ENCODE measurements at places on chromosomes 7 and 10.

DNA sequence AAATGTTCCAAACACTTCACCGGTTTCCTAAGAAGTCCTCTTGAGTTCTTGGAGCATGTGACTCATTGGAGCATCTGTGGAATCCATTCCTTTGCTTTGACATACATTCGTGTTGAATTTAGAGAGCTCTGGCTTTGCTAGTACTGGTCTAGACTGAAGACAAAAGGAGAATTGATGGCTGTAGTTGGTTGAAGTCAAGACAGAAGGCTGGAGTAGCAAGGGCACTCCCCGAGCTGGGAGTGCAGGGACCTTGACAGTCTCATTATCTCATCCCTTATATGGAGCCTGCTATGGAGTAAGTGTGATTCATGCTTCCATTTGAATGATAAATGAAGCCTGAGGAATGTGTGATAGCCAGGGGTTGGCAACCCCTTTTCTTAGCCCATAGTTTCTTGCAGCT is 1249.1 kb downstream of the TYW1 start:
- no peak for DNase-seq

DNA sequence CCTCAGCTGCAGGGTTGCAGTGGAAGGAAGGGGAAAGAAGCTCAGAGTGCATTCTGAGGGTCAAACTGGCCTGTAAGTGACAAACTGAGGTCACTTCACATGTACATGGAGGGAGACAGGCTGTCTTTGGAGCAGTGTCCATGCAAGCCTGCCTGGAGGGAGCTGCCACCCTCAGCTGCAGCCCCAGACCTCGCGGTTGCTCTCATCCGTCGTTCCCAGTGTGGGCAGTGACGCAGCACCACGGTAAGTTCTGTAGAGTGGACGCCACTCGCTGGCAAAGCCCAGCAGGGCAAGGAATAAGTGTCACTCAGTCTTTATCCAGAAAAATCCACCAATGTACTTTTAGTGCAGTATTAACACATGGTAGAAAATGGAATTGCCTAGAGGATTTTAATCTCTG is 225.7 kb downstream of the MGMT start:
- no peak for DNase-seq

- no peak for DNase-seq
These were observed 20.1 kb upstream of the MTURN start for GRCh38 chr7:30114536-30115238.

DNA sequence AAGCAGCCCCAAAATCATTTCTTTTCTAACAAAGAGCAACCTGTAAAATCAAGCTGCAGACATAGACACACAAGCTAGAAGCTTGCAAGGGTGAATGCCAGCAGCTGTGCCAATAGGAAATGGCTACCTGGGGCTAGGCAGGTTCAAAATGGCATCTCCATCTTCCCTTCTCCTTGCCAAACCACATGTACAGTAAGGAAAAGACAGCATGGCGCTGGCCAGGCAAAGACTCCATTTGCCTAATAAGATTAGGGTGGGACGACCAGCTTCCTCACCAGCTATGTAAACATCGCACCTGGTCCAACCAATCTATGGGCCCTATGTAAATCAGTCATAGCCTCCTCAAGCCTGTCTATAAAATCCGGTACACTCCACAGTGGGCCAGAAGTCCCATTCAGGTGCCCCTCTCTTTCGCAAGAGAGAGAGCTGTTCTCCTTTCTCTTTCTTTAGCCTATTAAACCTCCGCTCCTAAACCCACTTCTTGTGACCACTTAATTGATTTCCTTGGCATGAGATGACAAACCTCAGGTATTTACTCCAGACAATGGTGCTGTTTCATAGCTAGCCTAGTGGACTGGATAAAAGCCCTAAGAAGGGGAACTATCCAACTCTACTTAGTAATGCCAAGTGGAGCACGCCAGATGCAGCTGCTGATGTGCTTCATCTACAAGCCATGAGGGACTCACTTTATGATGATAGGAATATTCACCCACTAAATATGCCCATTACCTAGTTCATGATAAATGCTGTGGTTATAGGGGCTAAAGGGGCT is 44.1 kb downstream of the HTR7 start:
- DNase-seq, result no peak

GRCh38 chr10:351770-352334 is 216.6 kb downstream of the ZMYND11 start:
- no peak for DNase-seq

- no peak for DNase-seq
These were observed 146.0 kb upstream of the SEM1 start for GRCh38 chr7:96855691-96856090.
